ENCODE measurements at places on chromosomes 13 and 19. TPM values are rescaled to one million over a fixed set of nuclear protein-coding genes. Genes with fewer than 3 reads are reported as not detected.

CXCL17 gene
- total RNA-seq = not detected

PDE4C gene
- total RNA-seq = not detected

SYDE1 gene
- 14.8 TPM for total RNA-seq

PSG11 gene
- total RNA-seq = not detected

NFIX gene
- 39.6 TPM for total RNA-seq

- DNase-seq = no peak
Measured at GRCh38 chr13:31236211-31236786, 36.5 kb downstream of the B3GLCT start.

GRCh38 chr19:40304306-40304705 lies 19.2 kb upstream of the AKT2 start:
- DNase-seq = no peak

DNA sequence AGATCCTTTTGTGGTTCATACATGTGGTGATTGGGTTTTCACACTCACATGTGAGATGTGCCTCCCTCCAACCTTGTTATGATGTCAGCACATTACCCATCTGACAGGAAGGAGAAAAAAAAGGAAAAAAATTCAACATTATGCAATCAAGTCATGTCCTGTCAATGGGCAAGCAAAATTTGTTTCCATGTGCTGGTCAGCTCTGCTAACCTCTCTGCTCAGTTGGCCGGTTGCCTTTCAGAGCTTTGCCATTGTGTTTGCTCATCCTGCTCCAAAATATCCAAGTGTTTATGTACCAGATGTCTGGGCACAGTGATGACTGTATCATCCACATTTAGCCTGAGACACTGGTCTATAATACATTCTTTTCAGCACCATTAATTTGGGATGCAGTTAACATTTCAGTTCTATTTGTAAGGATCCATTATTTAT lies 27.0 kb upstream of the METTL21C start:
- DNase-seq = no peak

- no peak for DNase-seq
Measured at GRCh38 chr13:109922518-109922917, 136.1 kb upstream of the IRS2 start.

GRCh38 chr13:111143865-111144540 lies 28.9 kb downstream of the ARHGEF7 start:
- DNase-seq = no peak

- no peak for DNase-seq
Measured at GRCh38 chr13:24234200-24234915, 73.8 kb downstream of the SPATA13 start.

GRCh38 chr19:27833031-27833430 lies 1379.9 kb downstream of the UQCRFS1 start:
- DNase-seq = no peak

DNA sequence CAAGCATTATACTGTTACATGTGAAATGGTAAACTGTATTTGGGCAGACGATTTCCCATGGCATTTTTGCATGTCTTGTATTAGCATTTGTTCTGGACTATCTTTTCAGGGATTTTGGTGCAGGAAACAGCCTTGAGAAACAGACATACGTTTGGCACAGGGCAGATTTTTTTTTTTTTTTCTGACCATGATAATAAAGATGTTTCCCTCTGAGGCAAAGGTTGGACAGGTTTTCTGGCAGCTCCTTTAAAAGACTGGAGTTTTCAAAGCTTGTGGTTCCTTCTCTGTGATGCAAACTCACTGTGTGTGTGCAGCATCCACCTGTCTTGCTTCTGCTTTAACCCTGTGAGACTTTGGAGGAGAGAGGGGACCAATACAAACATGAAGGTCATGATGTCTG lies 63.0 kb downstream of the NBEA start:
- DNase-seq = no peak

All from omental fat pad (tissue), 4 donors.